GM12865 (cell line): ENCODE measurements at places on chromosomes 2 and 18.

DNA sequence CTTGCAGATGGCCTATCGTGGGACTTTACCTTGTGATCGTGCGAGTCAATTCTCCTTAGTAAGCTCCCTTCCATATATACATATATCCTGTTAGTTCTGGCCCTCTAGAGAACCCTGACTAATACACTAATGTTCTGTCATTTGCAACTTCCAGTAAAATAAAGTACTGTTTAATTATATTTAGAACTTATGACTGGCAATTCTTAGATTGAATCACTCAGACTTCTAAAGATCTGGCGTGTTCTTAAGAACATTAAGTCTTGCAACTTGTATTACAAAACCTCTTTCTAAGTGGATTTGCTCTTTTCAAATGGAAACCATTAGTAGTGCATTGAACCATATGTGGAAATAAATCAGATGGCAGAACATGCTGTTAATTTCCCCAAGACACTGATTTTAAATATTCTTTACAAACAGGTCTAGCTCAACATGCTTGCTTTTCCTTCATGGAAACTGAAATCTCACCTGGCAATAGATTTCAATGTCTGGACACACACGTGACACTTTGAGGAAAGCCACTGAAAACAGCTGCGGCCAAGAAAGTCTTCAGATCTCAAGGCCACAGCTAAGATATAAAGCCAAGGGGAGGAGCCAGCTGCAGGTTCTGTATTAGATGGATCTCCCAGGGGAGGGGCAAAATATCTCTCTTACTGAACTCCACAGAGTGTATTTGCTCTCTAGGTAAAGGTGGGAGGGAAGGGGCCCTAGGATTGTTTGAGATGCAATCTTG lies 50.6 kb downstream of the PMAIP1 start:
- peak; percentile 65 for DNase-seq

DNA sequence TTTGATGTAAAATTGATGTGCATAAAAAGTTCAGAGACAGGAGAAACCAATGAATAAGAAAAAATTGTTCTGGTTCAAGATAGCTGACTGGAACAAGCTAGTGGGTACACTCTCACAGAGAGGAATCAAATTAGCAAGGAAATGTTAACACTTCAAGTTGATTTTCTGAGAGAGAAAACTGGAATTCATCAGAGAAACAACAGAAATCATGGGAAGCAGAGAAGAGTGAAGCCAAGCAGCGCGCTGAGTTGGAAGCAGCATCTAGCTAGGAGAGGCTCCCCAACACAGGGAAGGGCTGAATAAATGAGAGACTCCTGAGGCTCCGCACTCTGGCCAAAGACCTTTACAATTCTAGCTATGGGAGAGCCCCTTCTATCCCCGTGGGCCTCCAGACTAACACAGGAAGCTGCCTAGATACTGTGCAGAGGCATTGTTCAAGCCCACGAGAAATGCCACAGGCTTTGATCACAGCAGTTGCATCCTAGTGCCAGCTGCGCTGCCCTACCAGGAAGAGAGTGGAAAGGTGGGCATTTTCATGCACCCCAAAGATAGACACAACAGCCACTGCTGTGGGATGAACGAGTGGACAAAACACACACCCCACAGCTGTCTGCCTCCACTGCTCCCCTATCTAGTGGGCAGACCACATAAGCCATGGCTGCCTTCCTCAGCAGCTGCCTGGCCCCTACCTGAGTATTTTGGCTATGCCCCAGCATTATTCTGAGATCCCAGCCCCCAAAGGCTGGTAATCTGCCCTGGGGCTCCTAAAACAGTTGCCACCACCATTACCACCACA lies 136.7 kb downstream of the FSIP2 start:
- no peak for DNase-seq

GRCh38 chr18:27711382-27711781 lies 465.5 kb downstream of the CDH2 start:
- no peak for DNase-seq

- no peak for DNase-seq
These were observed 38.7 kb downstream of the PTGR3 start for GRCh38 chr18:75170022-75170789.

DNA sequence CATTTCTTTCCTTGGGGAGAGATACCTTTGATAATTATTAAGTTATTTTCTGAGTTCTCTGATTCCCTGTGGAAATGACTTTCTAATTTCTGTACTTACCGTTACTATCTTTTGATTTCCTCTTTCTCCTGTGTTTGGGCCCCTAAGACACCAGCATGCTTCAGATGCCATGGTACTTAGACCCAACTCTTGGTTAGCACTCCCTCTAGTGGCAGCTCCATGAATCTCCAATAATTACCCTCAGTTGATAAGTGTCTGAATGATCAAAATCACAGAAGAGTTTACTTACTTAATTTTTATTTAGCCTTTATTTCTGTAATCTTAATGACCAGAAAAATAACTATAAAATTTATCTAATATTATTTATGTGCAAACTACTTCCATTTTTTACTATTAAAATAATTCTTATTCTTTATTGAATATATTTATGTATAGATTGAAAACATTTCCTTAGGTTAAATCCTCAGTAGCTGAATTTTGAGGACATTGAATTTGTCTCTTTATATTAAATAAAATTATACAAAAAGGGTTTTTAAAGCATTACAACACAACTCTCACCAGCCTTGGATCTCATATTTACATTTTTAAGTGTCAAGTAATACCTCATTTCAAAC lies 300.4 kb downstream of the KCNS3 start:
- peak; percentile 70 for DNase-seq

- peak; percentile 33 for DNase-seq
These were observed 1.3 kb downstream of the EML6 start for GRCh38 chr2:54724560-54725342.

GRCh38 chr2:39571111-39571731 lies 94.5 kb upstream of the TMEM178A start:
- no peak for DNase-seq

- DNase-seq: no peak
These were observed 68.6 kb downstream of the NABP1 start for GRCh38 chr2:191746346-191747169.

DNA sequence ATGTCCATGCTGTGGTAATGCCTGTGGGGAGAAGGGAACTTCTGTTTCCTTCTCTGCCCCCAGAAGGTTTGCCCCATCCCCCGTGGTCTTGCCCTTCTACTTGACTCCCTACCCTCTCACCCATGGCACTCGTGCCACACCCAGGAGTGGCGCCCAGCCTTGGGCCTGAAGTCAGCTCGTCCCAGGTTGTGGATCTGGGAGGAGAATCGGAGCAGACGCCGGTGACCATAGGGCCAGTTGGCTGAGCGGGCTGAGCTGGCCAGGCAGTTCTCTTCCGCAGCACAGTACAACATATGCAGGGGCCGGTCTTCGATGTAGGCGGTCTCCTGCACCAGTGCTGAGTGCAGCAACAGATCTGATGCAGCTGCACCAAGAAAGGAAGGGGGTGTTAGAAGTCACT lies 4.7 kb downstream of the HTRA2 start:
- no peak for DNase-seq

- no peak for DNase-seq
These were observed 10.1 kb downstream of the PLCL1 start for GRCh38 chr2:197814526-197814925.

GRCh38 chr18:12879840-12880540 lies 4.0 kb downstream of the PTPN2 start:
- peak; percentile 44 for DNase-seq

DNA sequence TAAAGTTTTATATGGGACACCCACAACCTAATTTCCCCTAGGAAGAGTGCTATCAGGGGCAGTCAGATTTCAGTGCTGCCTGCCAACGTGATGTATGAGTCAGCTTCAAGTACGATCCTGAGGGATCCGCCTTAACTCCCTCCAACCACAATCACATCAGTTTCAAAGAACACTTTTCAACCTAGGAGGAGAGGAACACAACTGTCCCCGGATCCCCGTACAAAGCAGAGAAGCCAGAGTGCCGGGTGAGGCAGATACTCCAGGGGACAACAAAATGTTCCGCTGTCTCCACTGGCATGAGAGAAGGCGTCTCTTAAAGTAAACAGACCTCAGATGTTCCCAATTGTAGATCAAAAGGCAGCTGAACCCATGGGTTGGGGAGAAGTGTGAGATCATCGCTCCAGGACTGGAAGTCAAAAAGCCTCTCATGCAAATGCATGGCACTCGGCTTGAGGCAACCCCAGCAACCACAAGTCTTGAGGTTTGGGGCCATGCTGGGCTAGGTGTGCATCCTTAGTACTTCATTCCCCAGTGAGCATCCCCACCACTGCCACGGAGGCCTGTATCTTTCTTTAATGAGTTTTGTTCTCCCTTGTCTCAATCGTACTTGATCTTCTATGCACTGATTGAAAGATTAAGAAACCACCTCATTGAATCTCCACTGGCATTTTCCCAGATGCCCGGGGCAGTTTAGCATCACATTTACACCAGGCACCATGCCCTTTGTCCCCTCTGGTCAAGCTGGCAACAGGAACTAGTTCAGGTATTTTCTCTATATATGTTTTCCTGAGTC lies 91.0 kb upstream of the CCBE1 start:
- no peak for DNase-seq

GRCh38 chr2:74415762-74416395 lies 5.5 kb downstream of the C2orf81 start:
- DNase-seq: no peak

- DNase-seq: peak; percentile 87
These were observed 2.4 kb downstream of the FARP2 start for GRCh38 chr2:241358470-241358869.

- no peak for DNase-seq
These were observed 75.8 kb downstream of the UGGT1 start for GRCh38 chr2:128166746-128167353.

DNA sequence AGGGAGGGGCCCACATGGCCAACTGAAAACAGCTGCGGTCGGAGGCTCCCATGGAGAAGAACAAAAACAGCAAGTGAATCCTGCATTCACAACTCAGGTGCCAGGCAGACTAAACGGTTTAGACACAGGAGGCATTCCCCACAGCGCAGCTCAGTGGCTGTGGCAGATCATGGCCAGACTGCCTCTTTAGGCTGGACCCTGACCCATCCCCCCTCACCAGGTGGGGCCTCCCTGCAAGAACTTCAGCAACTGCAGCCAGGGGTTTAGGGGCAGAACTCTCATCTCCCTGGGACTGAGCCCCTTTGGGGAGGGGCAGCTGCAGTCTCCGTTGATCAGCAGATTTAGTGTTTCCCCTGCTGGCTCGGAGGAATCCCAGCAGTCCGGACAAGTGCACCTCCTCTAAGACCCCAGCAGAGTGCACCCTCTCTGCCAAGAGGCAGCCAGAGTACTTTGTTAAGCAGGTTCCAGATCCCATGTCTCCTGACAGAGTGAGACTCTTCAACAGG lies 346.7 kb downstream of the SS18 start:
- no peak for DNase-seq

- DNase-seq: peak; percentile 59
These were observed 26.6 kb downstream of the MFF start for GRCh38 chr2:227351639-227352038.

- peak; percentile 80 for DNase-seq
These were observed 23.6 kb downstream of the ANKRD44 start for GRCh38 chr2:197286805-197287595.

DNA sequence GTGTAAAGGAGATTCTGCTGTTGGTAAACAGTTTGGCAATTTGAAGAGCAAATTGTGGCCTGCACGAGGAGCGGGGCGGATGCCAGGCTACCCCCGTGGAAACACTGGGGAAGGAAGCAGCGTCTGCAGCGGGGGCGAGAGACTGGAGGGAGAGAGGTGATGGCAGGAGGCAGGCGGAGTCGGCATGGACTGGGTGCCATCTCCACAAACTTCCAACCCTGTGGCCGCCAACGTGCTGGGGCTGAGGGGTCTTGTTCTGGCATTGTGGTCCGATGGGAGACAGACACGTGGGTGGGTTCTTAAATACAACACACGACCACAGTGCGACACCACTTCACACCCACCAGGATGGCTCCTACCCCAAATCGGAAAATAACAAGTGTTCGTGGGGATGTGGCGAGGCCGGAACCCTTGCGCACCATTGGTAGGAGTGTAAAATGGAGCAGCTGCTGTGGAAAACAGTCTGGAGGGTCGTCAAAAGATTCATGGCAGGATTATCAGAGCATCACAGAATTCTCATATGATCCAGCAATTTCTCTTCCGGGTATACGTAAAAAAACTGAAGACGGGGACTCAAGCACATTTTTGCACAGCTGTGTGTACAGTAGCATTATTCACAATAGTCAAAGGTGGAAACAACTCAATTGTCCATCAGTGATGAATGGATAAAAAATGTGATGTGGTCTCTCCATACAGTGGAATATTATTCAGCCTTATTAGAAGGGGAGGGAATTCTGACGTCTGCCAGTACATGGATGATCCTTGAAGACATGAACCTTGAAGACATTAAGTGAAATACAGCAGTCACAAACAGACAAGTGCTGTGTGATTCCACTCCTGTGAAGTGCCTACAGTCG lies 82.4 kb upstream of the HPCAL1 start:
- DNase-seq: no peak

- no peak for DNase-seq
These were observed 111.3 kb downstream of the PTGR3 start for GRCh38 chr18:75097491-75098225.

DNA sequence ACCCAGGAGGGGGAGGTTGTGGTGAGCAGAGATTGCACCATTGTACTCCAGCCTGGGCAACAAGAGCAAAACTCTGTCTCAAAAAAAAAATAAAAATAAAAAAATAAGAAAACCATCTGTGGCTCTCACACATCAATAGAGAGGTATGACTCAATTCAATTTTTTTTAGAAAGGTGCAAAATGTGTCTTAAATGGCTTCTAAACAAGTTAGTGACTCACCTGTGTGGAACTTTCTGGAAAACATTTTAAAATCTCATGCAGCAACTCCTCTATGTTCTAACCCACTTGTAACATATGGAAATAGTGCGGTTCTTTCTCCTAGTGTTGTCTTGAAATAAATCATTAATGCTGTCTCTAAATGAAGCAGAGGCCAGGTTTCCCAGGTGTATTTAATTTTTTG lies 10.7 kb upstream of the SULT1C4 start:
- no peak for DNase-seq

- DNase-seq: peak; percentile 95
These were observed 77.8 kb downstream of the MBP start for GRCh38 chr18:77054606-77055428.

- peak; percentile 94 for DNase-seq
These were observed 6.5 kb downstream of the TANK start for GRCh38 chr2:161166538-161167409.

- DNase-seq: no peak
These were observed 28.7 kb upstream of the DCC start for GRCh38 chr18:52311331-52311730.

- DNase-seq: peak; percentile 72
These were observed 8.7 kb upstream of the WIPF1 start for GRCh38 chr2:174606336-174606735.

- DNase-seq: no peak
These were observed 50.9 kb upstream of the BIN1 start for GRCh38 chr2:127157651-127158485.

- DNase-seq: no peak
These were observed 19.8 kb downstream of the COL5A2 start for GRCh38 chr2:189159717-189160116.
